B cell (primary cell): ENCODE measurements at places on chromosomes 6 and 20. TPM values are rescaled to one million over a fixed set of nuclear protein-coding genes. Genes with fewer than 3 reads are reported as not detected.

GRCh38 chr6:7252390-7252789 lies 60.6 kb downstream of the SSR1 start:
- H3K4me1 ChIP-seq: peaks cover 8% of the 10 kb centered on the region
- no peak overlapping the region for H3K27ac ChIP-seq
- DNase-seq: no peak
- peaks cover 50% of the 10 kb centered on the region for H3K36me3 ChIP-seq
- no peak overlapping the region for H3K4me3 ChIP-seq

DNA sequence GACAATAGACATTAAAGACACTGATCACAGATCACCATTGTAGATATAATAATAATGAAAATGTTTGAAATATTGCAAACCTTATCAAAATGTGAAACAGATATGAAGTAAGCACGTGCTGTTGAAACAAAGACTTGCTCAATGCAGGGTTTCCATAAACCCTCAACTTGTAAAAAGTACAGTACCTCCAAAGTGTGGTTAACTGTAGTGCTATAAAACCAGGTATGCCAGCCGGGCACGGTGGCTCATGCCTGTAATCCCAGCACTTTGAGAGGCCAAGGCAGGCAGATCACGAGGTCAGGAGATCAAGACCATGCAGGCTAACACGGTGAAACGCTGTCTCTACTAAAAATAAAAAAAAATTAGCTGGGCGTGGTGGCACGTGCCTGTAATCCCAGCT lies 96.6 kb downstream of the ZFAND3 start:
- no peak overlapping the region for H3K27ac ChIP-seq
- no peaks in the 10 kb centered on the region for H3K27me3 ChIP-seq
- no peaks in the 10 kb centered on the region for H3K36me3 ChIP-seq
- H3K4me3 ChIP-seq: no peak overlapping the region
- peaks cover 3% of the 10 kb centered on the region for H3K4me1 ChIP-seq

PAQR8 gene
- 1.3 and 2.3 TPM in 2 replicates for polyA plus RNA-seq

MOG gene
- polyA plus RNA-seq: not detected in 2 replicates

HLA-DQB1 gene
- 181 and 986 TPM in 2 replicates for polyA plus RNA-seq

DNA sequence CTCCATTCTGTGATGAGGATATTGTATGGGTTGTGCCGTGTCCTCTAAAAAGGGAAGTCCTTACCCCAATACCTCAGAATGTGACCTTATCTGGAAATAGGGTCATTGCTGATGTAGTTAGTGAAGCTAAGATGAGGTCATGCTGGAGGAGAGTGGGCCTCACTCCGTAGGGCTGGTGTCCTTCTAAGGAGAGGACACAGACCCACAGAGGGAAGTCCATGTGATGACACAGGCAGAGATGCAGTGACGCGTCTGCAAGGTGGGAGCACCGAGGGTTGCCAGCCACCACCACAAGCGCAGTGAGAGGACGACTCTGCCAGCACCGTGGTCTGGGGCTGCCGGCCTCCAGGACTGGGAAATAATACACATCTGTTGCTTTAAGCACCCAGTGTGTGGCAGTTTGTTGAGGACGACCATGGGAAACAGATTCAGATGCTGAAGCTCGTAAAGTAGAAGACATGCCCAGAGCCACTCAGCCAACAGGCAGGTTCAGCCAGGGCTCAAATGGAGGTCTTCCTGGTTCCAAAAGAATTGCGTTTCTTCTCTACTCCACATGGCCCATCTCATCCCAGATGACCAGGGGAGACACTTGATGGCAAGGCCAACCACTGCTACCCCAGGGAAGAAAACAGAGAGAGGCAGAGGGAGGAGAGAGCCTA lies 59.2 kb upstream of the DUSP22 start:
- no peak overlapping the region for H3K4me3 ChIP-seq
- DNase-seq: no peak
- H3K27me3 ChIP-seq: no peaks in the 10 kb centered on the region
- peaks cover 26% of the 10 kb centered on the region for H3K4me1 ChIP-seq
- H3K27ac ChIP-seq: no peak overlapping the region

DNA sequence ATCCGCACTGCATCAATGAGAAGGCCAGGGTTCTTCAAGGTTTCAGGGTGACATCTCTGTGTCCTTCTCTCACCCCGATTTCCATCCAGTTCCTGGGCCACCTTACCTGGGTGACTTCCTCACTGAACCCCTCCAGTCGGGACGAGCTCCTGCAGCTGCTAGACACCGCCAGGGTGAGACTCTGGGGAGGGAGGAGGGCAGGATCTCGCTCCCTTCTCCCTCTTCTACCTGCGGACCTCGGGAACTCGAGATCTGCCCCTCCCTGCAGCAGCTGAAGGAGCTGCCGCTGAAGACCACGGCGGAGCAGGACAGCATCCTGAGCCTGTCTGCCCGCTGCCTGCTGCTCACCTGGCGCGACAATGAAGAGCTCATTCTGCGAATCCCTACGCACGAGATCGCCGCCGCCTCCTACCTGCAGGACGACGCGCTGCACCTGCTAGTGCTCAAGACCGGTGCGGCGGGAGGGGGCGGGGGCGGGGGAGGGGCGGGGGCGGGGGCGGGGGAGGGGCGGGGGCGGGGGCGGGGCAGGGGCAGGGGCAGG lies 7.5 kb downstream of the CCM2L start:
- H3K27ac ChIP-seq: no peak overlapping the region
- H3K27me3 ChIP-seq: peaks cover 40% of the 10 kb centered on the region
- H3K36me3 ChIP-seq: no peaks in the 10 kb centered on the region
- H3K4me3 ChIP-seq: no peak overlapping the region
- peaks cover 15% of the 10 kb centered on the region for H3K4me1 ChIP-seq

GRCh38 chr6:37432916-37433656 lies at the start of gene CMTR1:
CMTR1 (plus strand) TSS chr6:37433221; CDS start chr6:37435630, 2,409 bp downstream.
- peak; percentile 98 for DNase-seq
- peaks cover 24% of the 10 kb centered on the region for H3K36me3 ChIP-seq
- H3K27me3 ChIP-seq: no peaks in the 10 kb centered on the region
- H3K4me1 ChIP-seq: peaks cover 26% of the 10 kb centered on the region

DNA sequence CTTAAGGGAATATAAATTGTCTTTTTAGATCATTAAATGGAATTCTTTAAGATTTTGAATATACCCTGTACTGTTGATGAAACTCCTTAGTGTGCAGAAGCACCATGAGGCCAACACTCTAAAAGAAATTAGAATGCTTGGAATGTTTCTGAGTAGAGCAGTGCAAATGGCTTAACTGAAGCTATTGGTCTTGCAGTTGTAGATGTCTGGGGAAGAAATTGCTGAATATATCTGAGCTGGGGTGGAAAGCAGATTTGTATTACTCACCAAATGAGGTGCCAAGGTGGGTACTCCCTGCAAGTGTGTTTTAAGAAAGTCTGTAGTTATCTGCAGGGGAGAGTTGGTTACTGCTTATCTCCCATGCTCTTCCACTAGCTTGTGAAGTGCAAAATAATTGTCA lies 119.0 kb downstream of the ADGRG6 start:
- no peak overlapping the region for H3K4me3 ChIP-seq
- no peaks in the 10 kb centered on the region for H3K4me1 ChIP-seq
- no peaks in the 10 kb centered on the region for H3K27me3 ChIP-seq

DNA sequence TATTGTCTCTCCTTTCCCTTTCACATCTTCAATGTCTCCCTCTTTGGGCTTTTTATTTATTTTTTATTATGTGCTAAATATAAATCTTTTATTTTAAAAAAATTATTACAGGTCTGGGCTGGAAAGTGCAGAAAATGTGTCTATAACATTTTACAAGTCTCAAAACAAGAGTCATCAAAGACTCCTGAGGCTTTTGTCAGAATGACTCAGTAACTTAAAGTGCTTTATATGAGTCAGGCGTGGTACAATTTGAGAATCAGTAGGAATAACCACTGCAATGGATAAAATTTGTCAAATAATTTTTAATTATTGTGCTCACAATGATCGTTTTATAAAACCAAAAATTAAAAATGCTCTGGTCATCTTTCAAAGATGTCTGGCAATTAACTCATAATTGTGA lies 193.9 kb downstream of the MMUT start:
- DNase-seq: no peak
- H3K4me3 ChIP-seq: no peak overlapping the region
- H3K27me3 ChIP-seq: no peaks in the 10 kb centered on the region
- no peaks in the 10 kb centered on the region for H3K4me1 ChIP-seq
- H3K27ac ChIP-seq: no peak overlapping the region
- no peaks in the 10 kb centered on the region for H3K36me3 ChIP-seq

DNA sequence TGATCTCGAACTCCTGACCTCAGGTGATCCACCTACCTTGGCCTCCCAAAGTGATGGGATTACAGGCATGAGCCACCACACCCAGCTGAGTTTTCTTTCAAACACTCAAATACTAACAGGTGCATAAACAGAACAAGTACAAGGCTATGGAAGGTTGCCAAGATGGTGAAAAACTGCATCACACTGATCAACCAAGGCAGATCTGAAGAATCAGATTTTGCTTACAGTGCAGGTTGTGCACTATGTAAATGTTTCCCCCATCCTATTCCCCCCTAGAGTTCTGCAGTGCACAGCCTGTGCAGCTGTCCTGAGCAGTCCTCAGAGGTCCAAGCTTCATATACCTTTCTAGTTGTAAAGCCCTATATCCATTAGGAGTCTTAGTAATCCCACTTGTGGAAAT lies 73.0 kb downstream of the GFRA4 start:
- no peak overlapping the region for H3K27ac ChIP-seq
- H3K36me3 ChIP-seq: peaks cover 11% of the 10 kb centered on the region
- no peak overlapping the region for H3K4me3 ChIP-seq
- H3K27me3 ChIP-seq: no peaks in the 10 kb centered on the region
- H3K4me1 ChIP-seq: no peaks in the 10 kb centered on the region
- DNase-seq: no peak

PCSK2 gene
- polyA plus RNA-seq: not detected in 2 replicates

DNA sequence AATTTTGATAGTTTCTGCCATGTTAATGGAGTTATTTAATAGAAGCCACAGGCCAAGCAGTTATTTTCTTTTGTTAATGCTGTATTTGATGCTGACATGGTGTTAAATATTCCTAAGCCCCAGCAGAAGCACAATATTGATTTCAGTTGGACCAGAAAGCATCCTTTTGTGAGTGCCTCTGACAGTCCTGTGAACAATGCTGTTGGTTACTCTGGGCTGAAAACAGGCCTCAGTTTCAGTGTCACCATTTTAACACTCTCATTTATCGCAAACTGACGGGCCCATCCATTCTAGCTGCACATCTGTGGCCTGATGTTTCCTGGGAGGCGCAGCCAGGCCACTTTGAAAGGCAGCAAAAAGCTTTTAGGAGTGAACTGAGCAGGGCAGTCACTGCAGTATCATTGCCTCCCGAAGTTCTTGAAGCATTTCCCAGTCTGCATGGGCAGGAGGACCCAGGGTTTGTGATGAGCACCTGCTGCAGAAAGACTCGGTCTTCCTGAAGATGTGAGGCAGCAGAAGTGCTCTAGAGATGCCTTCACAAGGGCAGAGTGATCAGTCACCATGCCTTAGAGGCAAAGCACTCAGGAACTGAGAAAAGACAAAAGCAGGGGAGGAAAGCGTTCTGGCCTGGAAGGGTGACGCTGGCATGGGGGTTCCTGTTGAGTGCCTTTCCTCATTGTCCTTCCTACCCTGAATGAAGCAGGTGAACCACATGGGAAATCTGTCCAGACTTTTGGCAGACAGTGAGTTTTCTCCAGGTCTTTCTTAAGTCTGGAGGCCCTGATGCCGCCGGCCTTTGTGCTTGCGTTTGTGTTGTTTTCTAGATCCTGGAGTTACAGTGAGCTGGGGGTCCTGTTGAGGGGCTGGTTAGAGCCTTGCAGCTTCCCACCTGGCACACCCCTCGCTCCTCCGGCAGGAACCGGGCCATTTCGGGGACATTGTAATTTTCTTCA lies 74.0 kb downstream of the ZDHHC14 start:
- no peaks in the 10 kb centered on the region for H3K27me3 ChIP-seq
- no peak overlapping the region for H3K27ac ChIP-seq
- H3K36me3 ChIP-seq: no peaks in the 10 kb centered on the region
- H3K4me3 ChIP-seq: no peak overlapping the region
- no peak for DNase-seq

DNA sequence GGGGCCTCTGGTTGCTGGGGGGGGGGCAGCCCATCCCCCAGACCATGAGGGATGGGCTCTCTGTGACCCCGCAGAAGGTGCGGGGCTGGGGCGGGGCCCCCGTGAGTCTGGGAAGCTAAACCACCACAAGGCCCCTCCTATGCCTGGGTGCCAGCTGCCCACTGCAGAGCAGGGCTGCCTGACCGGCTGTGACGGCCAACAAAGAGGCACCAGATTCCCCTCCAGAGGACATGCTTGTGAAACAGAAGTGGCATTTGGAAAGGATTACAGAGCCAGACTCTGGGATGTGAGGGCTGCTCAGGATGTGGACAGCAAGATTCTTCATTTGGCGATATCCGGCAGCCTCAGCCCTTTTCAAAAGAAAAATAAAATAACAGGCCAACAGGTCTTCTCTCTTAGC lies 16.5 kb upstream of the NTSR1 start:
- H3K4me3 ChIP-seq: no peak overlapping the region
- no peaks in the 10 kb centered on the region for H3K36me3 ChIP-seq
- H3K27ac ChIP-seq: no peak overlapping the region
- H3K4me1 ChIP-seq: no peaks in the 10 kb centered on the region
- DNase-seq: no peak

DNA sequence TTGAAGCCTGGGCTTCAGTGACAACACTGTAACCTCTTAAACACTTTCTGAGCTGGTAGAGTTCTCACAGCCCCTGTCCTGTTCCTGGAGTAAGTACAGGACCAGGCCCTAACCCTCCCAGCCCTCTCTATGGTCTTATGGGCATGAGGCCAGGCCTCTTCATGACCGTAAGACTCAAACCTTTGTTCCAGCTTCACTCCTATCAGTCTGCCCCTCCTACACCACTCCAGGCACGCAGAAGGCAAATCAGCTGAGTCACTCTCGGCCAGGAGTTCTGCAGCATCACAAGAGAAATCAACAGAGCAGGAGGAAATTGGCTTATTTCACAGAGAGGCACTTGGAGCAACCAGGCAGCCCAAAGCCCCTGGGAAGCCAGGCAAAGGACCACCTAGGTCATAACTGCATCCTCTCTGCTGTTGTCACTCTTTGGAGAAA lies 25.3 kb upstream of the CHD6 start:
- H3K36me3 ChIP-seq: no peaks in the 10 kb centered on the region
- no peaks in the 10 kb centered on the region for H3K4me1 ChIP-seq
- no peak overlapping the region for H3K27ac ChIP-seq
- H3K27me3 ChIP-seq: no peaks in the 10 kb centered on the region
- no peak for DNase-seq
- no peak overlapping the region for H3K4me3 ChIP-seq

ISM1 gene
- polyA plus RNA-seq: 0.09 TPM in 1 of 2 replicates, not detected in the other

- H3K4me1 ChIP-seq: peaks cover 5% of the 10 kb centered on the region
- no peaks in the 10 kb centered on the region for H3K36me3 ChIP-seq
- no peak overlapping the region for H3K4me3 ChIP-seq
- H3K27ac ChIP-seq: no peak overlapping the region
Measured at GRCh38 chr20:52402514-52402913, 210.9 kb upstream of the ZFP64 start.

SLX4IP gene
- 2.0 and 2.5 TPM in 2 replicates for polyA plus RNA-seq
